AG04449 (cell line): ENCODE measurements at places on chromosomes 5 and 9.

- DNase-seq, result no peak
Observed at GRCh38 chr9:135065151-135065550, 22.3 kb upstream of the OLFM1 start.

DNA sequence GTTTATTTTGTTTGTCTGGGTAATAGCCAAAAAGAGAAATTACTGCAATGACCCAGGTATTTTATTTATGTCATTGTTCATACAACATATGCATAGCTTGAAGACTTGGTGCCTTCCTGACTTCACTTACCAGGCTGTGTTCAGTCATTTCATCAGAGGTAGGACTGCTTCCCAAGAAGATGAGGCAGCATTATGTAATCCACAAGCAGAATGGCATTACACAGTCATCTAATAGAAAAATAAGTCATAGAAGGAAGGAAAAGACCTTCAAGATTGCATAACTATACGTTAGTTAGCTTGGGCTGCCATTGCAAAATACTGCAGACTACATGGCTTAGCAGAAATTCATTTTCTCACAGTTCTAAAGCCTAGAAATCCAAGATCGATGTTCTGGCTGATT is 167.5 kb downstream of the NMUR2 start:
- no peak for DNase-seq

DNA sequence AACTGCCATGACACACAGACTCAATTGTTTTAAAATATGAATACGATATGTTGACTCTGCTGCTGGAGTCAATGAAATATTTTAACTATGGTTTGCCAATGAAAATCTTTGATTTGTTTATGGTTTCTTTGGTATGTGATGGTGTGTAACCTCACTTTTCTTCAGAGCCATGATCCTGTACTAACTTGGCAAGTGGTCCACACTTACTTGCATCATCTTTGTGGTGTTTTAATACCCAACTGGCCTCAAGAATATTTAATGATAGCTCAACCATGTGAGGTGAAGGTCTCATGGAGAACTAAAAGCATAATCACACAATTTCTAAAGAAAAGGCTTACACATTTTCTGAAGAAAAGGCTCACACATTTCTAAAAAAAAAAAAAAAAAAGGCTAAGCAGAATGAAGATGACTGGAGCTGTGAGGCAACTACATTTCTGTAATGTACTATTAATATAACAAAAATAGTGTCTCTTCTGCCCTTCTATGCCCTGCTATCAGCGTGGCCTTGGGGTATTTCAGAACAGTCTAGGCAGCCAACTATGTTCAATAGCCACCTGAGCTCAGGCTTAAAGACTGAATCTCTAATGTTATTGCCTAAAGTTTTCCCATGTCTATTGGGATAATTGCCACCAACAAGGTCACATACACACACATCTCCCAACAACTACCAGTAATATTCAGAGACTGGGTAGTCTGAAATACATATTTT is 395.0 kb downstream of the MLLT3 start:
- DNase-seq, result no peak

DNA sequence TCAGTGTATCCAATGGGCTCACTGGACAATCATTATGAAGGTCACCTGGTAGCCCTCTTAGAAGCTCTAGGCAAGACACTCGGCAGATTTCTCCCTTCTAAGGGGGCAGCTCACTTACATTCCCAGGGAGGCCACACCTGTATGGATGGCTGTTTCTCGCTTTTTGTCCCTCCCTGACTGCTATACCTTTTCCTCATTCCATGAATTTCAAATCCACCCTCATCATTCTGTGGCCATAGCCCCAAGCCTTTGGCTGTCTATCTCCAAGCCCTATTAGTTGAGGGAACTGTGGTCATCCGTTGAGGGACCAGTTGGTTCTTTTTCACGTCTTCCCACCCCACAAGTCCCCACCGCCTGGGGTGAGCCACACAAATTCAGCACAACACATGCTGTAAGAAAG is 85.0 kb upstream of the RARS1 start:
- no peak for DNase-seq

DNA sequence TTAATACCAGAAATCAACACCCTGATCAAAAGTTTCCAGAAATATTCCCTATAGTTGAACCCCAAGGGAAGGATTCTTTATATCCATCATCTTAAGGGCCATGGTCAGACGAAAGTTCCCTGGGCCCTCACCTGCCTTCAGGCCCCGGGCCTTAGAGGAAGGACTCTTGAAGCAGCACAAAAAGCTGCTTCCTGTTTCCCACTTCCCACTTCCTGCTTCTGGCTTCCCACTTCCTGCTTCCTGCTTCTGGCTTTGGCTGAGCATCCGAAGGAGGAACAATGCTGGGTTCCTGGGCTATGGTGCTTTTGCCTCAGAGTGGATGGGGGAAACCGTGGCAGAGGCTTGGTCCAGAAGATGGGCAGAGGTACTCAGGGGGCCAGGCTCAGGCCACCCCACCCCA is 25.8 kb upstream of the DAP start:
- no peak for DNase-seq

- DNase-seq, result no peak
Observed at GRCh38 chr5:75952963-75953362, 130.2 kb upstream of the SV2C start.

DNA sequence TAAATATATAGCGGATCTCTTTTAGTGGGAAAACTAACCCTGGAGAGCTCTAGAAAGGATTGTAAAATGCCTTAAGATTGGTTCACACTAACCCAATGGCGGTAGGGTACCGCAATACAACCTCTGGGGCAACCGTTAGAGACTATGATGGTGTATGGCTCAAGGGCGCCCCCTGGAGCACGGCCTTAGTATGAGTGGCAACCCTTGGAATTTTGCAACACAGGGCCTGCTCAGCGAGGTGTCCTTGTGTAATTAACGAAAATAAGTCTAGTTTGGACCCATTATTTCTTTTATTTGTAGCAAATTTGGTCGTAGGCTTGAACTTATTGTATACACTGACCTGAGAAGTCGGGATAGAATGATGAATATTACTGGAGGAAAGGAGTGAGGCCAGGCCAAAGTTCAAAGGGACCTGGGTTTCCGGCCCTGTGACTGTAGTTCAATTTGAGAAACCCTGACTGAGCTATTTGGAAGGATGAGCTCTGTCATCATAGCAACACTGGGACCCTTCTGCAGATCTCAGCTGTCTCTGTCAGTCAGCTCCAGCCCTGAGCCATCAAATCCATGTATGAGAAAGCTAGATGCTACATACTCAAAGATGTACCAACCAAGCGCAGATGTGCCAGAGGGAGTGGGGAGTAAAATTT is 54.8 kb downstream of the CAMK4 start:
- DNase-seq, result no peak

DNA sequence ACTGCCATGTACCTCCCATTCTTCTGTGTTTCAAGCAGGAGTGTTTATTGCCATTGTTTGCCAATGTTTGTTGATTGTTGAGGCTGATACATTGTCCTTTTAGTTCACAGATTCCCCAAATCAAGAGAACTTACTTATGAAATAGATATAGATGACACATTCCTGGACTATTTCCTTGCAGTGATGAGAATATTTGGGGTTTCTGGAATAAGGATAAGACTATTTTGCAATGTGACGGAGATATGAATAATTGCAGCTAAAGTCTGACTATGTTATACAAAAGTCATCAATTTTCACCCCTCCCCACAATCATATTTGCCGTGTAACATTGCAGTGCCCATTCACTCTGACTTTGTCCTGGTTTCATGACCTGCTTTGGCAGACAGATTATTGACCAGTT is 460.8 kb downstream of the CDH10 start:
- no peak for DNase-seq

- no peak for DNase-seq
Observed at GRCh38 chr5:108728566-108729241, 19.0 kb upstream of the FER start.

DNA sequence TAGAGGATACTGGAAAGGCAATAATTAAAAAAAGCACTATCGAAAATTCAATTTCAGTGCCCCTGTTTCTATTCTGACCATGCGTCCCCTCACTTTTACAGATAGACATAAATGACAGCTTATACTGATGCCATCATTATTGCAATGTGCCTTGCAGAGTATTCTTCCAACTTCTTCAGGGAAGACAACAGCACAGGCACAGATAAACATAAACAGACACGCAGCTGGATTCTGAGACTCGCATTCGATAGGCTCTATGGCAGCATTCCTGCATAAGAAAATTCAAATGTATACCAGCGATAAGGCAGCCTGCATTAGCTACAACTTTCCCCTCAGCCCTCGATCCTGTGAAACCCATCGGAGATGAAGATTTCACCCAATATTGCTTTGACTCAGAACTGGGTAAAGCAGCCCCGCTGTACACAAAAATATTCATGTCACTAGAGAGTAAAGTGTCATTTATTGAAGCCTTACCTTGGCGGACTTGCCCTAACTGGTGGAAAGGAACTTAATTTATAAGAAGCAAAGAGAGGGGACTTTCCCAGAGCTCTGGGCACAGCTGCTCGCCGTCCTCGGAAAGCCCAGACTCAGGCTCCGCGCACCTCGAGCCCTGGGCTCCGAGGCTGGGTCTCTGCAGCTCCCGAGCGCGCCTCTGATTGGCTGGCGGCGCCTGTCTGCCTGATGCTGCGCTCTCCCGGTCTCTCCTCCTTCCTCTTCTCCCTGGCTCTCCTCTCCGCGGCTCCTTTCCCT is at the start of gene CDH18:
CDH18 (minus strand) TSS at position 589 of the 750 bp plus-strand sequence. CDS start 149,214 bp downstream, outside the sequence.
- no peak for DNase-seq

- no peak for DNase-seq
Observed at GRCh38 chr5:104800440-104801048, 1238.0 kb upstream of the NUDT12 start.

DNA sequence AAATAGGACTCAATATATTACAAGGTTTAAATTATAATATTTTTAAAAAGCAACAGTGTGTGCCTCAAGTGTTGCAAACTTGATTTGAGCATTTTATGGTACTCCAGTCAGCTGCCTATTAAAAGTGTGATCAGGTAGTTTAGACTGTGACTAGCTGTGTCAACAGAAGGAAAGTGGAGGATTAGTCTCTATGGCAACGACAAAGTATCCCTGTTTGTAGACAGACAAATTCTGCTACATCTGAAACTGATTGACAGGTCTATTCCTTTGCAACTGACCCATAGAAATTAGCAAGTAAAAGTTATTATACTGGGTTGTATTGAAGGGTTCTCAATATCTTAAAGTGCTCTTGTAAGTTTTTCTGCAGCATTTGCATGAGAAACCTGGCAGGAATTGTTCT is 249.8 kb upstream of the ARRDC3 start:
- DNase-seq, result no peak

DNA sequence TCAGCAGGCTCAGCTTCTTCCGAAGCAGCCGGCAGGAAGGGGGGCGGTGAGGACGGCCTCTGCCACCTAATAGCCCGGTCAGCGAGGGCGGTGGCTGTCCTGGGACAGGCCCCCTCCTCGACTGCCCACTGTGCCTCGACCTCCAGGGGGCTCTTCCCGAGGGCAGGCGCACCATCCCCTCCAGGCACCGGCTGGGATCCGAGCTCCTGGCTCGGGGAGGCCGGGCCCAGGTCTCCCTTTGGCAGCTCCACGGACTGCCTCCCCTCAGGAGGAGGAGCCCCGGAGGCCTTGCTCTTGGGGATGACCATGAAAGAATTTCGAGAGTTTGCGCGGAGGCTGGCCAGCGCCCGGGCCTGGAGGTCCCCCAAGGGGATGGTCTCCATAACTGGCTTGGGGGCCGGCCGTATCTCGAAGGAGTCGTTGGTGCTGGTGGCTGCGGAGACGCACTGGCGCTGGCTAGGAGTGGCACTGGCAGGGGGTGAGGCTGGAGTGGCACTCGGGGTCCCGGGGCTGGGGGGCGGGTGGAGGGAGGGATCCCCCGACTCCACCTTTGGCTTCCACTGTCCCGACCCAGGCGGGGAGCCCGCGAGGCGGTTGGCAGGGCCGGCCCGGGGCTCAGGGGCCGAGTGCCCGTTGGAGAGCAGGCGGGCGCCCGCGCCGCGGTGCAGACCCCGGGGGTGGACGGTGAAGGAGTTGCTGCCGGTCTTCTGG is 975 bp downstream of the TPRN start:
- no peak for DNase-seq

GRCh38 chr5:90641528-90641927 is 82.9 kb downstream of the ADGRV1 start:
- DNase-seq, result no peak

GRCh38 chr9:91783876-91784672 is 166.0 kb downstream of the ROR2 start:
- DNase-seq, result no peak

- no peak for DNase-seq
Observed at GRCh38 chr5:89827960-89828359, 581.6 kb downstream of the CETN3 start.

DNA sequence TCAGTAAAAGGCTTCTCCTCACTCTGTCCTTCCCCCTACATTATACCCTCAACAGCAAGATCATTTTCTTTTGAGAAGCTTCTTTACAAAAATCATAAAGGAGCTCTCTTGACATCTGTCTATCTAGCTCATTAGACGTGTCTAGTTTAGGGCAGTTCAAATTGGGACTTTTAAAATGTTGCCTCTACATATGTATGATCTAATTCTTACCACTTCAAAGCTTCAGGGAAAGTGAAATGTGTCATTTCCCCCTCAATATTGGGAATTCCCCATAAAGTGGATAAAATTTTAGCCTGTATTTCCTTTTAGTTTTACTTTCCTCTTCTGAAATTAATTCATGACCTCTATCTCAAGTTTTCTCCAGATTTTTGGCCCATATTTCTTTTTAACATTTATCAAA is 323.7 kb downstream of the ARRDC3 start:
- no peak for DNase-seq

- no peak for DNase-seq
Observed at GRCh38 chr5:107919361-107919760, 248.6 kb upstream of the EFNA5 start.

DNA sequence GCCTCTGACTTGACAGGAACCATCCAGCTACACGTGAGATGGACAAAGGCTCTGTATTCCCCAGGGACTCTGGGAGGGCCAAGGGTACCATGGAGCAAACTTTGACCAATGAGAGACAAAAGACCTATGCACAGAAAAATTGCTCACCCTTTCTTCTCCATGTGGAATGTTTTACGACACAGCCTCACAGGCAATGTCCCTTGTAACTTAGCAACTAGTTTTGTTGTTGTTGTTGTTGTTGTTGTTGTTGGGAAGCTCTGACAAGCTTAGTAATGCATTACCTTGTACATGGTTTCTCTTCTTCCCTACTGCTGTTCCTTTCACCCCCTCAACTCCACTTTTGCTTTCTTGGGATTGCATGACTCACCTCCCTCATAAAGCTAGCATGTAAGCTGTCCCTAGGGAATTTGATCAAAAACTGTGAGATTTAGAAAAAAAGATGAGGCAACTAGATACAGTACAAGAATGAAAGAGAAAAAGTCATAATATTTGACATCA is 550.9 kb downstream of the RAB3C start:
- peak; percentile 83 for DNase-seq

GRCh38 chr5:170540271-170540670 is 36.5 kb downstream of the KCNIP1 start:
- DNase-seq, result no peak

- no peak for DNase-seq
Observed at GRCh38 chr5:13659391-13659790, 285.1 kb downstream of the DNAH5 start.
